ENCODE measurements at places on chromosomes 4 and X. TPM values are rescaled to one million over a fixed set of nuclear protein-coding genes. Genes with fewer than 3 reads are reported as not detected.

Gene TENM3
- 28.4 TPM for total RNA-seq

Gene MGAT4D
- not detected for total RNA-seq

GRCh38 chrX:30880058-30880457 is 9.0 kb downstream of the TAB3 start:
- H3K27me3 ChIP-seq, result no peaks in the 10 kb centered on the region
- no peaks in the 10 kb centered on the region for H3K36me3 ChIP-seq
- no peak for DNase-seq
- no peak overlapping the region for H3K27ac ChIP-seq
- H3K4me3 ChIP-seq, result no peak overlapping the region
- no peaks in the 10 kb centered on the region for H3K4me1 ChIP-seq

- H3K4me1 ChIP-seq, result no peaks in the 10 kb centered on the region
- H3K27ac ChIP-seq, result no peak overlapping the region
- no peak for DNase-seq
- no peak overlapping the region for H3K4me3 ChIP-seq
- H3K27me3 ChIP-seq, result no peaks in the 10 kb centered on the region
These were observed 685.5 kb downstream of the KCTD8 start for GRCh38 chr4:43763029-43763610.

DNA sequence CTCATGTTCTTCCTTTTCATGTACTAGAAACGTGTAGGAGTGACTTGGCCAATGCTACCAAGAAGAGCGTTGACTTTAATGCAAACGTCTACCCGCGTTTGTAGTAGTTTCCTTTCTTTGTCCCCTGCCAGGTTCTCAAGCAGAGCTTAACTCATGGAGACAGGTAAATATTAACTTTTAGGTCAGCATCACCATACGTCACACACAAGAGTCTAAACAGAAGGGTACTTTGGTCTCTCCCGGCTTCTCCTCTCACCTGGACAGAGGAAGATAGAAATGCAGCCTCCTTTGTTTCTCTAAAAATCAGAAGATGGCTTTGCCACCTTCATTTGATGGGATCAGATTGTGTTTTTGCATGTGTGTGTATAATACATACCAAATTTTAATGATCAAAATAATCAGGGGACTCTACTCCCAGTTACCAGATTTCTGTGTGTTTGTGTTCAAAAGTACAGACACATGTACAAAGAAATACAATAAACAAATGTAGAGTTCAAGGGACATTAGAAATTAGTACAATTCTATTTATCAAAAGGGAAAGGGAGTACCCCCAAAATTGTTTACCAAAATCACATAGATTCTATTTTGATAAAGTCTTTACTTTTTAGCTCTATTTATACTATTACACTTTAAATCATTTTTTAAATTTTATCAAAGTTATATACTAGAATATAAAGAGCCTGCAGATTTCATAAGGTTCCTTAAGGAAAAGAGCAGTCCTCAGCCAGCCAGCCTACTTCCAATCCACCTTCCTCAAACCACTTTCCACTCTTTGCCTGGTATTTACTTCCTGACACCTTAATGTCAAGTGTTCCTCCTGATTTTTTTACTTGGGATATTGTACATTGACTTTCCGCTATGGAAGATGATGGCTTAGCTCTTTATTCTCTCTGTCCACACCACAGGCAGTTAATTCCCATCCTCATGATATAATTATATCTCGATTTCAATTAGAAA is 195.5 kb downstream of the RELL1 start:
- H3K27me3 ChIP-seq, result no peaks in the 10 kb centered on the region
- H3K4me1 ChIP-seq, result no peaks in the 10 kb centered on the region
- no peak overlapping the region for H3K4me3 ChIP-seq
- no peaks in the 10 kb centered on the region for H3K36me3 ChIP-seq
- no peak for DNase-seq
- no peak overlapping the region for H3K27ac ChIP-seq

DNA sequence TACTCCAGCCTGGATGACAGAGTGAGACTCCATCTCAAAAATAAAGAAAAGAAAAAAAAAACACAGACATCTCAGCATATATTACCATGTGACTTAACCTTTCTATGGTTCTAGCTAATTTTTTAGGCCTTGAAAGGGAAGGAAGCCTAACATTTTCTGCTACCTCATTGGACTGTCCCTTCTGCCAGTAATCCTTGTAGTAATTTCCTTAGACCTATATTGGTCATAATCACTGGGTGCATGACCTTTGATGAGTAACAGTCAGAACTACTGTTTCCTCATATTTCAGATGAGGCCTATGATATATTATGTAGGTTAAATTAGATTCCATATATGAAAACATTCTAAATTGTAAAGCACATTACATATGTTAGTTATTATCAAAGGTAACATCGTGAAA is 9.6 kb downstream of the XIAP start:
- no peak for DNase-seq
- H3K27me3 ChIP-seq, result no peaks in the 10 kb centered on the region

GRCh38 chr4:133233922-133234321 is 84.8 kb downstream of the PCDH10 start:
- H3K4me1 ChIP-seq, result no peaks in the 10 kb centered on the region
- no peak overlapping the region for H3K4me3 ChIP-seq
- H3K27ac ChIP-seq, result no peak overlapping the region
- DNase-seq, result no peak
- no peaks in the 10 kb centered on the region for H3K27me3 ChIP-seq
- no peaks in the 10 kb centered on the region for H3K36me3 ChIP-seq

DNA sequence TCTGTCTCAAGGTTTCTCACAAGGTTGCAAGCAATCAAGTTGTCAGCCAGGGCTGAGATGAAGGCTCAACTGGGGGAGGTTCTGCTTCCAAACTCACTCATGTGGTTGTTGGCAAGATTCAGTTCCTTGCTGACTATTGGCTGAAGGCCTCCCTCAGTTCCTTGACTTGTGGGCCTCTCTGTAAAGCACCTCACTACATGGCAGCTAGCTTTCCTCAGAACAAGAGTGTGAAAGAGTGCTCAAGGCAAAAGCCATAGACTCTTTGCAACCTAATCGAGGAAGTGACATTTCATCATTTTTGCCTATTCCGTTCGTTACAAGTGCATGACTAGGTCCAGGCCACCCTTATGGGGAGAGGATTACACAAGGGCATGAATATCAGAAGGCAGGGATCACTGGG is 52.0 kb downstream of the CXorf58 start:
- no peaks in the 10 kb centered on the region for H3K36me3 ChIP-seq
- no peak overlapping the region for H3K27ac ChIP-seq
- no peaks in the 10 kb centered on the region for H3K4me1 ChIP-seq
- DNase-seq, result no peak

DNA sequence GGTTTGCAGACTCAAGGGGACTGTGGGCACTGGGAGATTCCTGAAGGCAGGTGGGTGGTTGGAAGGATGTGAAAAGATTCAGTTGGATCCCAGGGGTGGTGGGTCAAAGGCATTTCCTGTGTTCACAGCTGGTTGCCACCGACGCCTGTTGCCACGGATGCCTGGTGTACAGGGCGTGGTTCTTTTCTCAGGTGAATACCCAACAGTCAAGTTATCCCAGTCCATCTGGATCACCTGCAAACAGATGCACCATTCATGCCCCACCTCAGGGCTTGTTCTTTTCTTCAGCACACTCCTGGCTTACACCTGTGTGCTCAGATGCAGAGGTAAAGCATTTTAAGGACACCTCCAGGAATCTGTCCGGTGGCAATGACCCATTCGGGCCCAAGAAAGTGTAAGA is 55.8 kb upstream of the SHOX start:
- no peak overlapping the region for H3K4me3 ChIP-seq
- no peaks in the 10 kb centered on the region for H3K4me1 ChIP-seq
- peaks cover 13% of the 10 kb centered on the region for H3K27me3 ChIP-seq
- no peak for DNase-seq

GRCh38 chr4:60042231-60042652 is 1157.9 kb upstream of the ADGRL3 start:
- no peak overlapping the region for H3K4me3 ChIP-seq
- H3K27me3 ChIP-seq, result no peaks in the 10 kb centered on the region
- no peak for DNase-seq
- H3K4me1 ChIP-seq, result no peaks in the 10 kb centered on the region

GRCh38 chr4:67371615-67372014 is 173.7 kb downstream of the CENPC start:
- no peaks in the 10 kb centered on the region for H3K27me3 ChIP-seq
- DNase-seq, result no peak
- H3K4me1 ChIP-seq, result no peaks in the 10 kb centered on the region
- H3K36me3 ChIP-seq, result no peaks in the 10 kb centered on the region
- H3K4me3 ChIP-seq, result no peak overlapping the region
- H3K27ac ChIP-seq, result no peak overlapping the region

GRCh38 chr4:18844726-18845125 is 823.2 kb upstream of the LCORL start:
- no peak overlapping the region for H3K27ac ChIP-seq
- no peaks in the 10 kb centered on the region for H3K27me3 ChIP-seq
- no peak overlapping the region for H3K4me3 ChIP-seq
- H3K36me3 ChIP-seq, result no peaks in the 10 kb centered on the region
- no peak for DNase-seq

DNA sequence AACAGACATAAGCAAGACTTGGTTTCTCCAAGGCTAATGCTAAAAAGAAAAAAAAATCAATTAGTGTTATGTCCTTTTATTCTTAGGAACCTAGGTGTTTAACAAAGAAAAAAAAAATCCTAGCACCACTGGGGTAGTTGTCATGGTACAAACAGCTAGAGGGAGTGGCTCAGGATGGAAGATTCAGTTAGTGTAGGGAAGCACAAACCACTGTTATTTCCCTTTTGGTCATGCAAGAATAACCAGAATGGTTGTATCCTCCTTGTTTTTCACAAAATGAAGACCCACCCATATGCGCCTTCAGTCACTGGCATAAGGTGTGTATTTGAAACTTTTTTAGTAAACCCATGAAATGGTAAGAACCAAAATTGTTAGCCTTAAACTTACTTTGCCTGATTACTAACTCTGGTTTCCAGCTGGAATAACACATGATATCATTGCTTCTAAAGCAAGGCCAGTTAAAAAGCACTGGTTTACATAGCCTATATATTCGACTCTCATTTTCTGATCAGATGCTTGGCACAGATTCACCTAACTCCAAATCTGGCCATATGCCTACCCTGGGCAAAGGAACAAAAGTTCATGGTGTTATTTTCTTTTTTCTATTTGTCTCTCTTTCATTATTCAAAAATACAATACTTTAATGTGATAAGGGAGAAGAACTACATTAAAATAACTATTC is 132.6 kb downstream of the SCFD2 start:
- H3K4me1 ChIP-seq, result no peaks in the 10 kb centered on the region
- no peaks in the 10 kb centered on the region for H3K27me3 ChIP-seq
- H3K27ac ChIP-seq, result no peak overlapping the region

All from esophagus muscularis mucosa (tissue), 4 donors.